Lung microvascular endothelial cell (primary cell): ENCODE measurements at places on chromosomes 3 and 15. TPM values are rescaled to one million over a fixed set of nuclear protein-coding genes. Genes with fewer than 3 reads are reported as not detected.

The TMEM212 gene
- not detected in 2 replicates for total RNA-seq

The SNX4 gene
- 32.3 and 36.1 TPM in 2 replicates for total RNA-seq

The NEO1 gene
- 2.2 and 44.6 TPM in 2 replicates for total RNA-seq

The A4GNT gene
- not detected in 2 replicates for total RNA-seq

The GPR62 gene
- total RNA-seq, result not detected in 2 replicates

The EPHB1 gene
- total RNA-seq, result 1.7 and 4.2 TPM in 2 replicates

The AMOTL2 gene
- total RNA-seq, result 45.8 and 98.2 TPM in 2 replicates
